Thymus (tissue), 14 donors: ENCODE measurements at places on chromosomes 11 and 22.

GRCh38 chr11:69250186-69251056 is 43.5 kb upstream of the MYEOV start:
- no peak overlapping the region for H3K27ac ChIP-seq
- H3K27me3 ChIP-seq = no peaks in the 10 kb centered on the region
- no peaks in the 10 kb centered on the region for H3K4me1 ChIP-seq
- DNase-seq = no peak

DNA sequence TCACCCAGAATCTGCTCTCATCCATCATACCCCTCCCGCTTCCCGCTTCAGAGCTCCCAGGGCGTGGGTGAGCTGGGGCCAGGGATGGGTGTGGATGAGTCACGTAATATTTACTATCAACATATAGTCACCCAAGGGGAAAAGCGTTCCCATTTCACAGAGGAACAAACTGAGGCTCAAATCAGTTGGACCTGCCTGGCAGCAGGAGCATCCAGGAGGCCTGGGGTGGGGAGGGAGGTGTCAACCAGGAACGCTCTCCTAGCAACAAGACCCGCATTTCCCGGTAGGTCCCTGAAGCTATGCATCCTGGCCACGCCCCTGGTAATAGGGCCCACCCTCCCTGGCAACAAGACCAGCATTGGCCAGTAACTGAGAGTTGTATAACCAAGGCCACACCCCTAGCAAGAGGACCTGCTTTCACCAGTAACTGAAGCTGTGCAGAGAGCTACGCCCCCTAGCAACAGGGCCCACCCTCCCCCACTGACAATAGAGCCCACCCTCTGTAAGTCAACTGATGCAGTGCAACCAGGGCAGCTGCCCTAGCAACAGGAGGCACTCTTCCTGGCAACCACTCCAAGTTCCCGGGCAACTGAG is 32.7 kb upstream of the TXNRD2 start:
- H3K27ac ChIP-seq = no peak overlapping the region
- peak; percentile 64 for DNase-seq
- H3K27me3 ChIP-seq = no peaks in the 10 kb centered on the region
- H3K36me3 ChIP-seq = peaks cover 10% of the 10 kb centered on the region

- DNase-seq = no peak
- peaks cover 26% of the 10 kb centered on the region for H3K4me1 ChIP-seq
- H3K36me3 ChIP-seq = no peaks in the 10 kb centered on the region
- no peaks in the 10 kb centered on the region for H3K27me3 ChIP-seq
- H3K27ac ChIP-seq = no peak overlapping the region
- no peak overlapping the region for H3K4me3 ChIP-seq
These were observed 72.8 kb downstream of the RPUSD4 start for GRCh38 chr11:126138636-126139035.

DNA sequence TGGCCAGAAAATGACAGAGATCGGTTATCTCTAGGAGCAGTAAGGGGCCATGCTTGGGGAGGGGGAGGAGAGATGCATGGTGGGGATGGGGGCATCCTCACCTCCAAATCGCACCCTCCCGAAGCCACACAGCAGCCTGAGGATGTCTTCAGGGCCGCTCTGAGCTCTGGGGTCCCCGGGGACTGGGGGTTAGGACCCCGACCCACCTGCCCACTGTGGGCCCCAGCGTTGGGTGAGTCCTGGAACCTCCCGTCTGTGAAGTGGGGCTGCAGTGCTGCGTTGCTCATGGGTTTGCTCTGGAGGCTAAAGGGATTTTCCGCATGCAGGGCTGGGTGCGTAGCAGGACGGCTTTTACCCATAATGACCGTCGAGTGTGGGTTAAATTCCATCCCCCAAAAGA is 1046.3 kb downstream of the BRD1 start:
- DNase-seq = no peak
- H3K36me3 ChIP-seq = no peaks in the 10 kb centered on the region
- no peaks in the 10 kb centered on the region for H3K27me3 ChIP-seq
- H3K4me1 ChIP-seq = no peaks in the 10 kb centered on the region
- H3K27ac ChIP-seq = no peak overlapping the region

DNA sequence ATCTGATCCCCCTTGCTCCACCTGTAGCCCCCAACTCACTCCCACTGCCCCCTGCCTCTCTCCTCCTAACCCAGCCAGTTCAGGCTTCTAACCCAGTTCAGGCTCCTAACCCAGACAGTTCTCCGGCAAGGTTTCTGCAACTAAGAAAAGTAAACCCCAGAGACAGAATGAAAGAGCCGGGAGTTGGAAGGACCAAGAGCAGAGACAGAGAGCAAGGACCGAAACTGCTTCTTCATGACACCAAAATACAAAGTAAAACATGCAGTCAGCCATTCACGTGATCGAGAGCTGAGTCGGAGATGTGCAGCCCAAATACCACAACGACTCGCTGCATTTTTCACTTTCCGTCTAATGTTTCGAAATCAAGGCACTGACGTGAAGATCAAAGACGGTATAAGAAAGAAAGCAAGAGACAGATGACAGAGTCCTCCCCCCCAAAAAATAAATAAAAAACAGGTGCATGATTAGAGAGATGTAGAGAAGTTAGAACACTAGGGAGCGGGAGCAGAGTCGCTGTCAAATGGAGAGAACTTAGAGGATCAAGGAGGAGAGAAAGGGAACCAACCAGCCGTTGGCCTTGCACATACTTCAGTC is 884 bp downstream of the IL10RA start:
- H3K4me1 ChIP-seq = peaks cover 11% of the 10 kb centered on the region
- peak; percentile 78 for DNase-seq
- H3K36me3 ChIP-seq = peaks cover 23% of the 10 kb centered on the region
- H3K27ac ChIP-seq = peak overlapping the region; percentile 77

- no peak overlapping the region for H3K4me3 ChIP-seq
- peaks cover 64% of the 10 kb centered on the region for H3K36me3 ChIP-seq
- no peak overlapping the region for H3K27ac ChIP-seq
- peaks cover 60% of the 10 kb centered on the region for H3K4me1 ChIP-seq
These were observed 29.2 kb downstream of the USP35 start for GRCh38 chr11:78217650-78218541.

DNA sequence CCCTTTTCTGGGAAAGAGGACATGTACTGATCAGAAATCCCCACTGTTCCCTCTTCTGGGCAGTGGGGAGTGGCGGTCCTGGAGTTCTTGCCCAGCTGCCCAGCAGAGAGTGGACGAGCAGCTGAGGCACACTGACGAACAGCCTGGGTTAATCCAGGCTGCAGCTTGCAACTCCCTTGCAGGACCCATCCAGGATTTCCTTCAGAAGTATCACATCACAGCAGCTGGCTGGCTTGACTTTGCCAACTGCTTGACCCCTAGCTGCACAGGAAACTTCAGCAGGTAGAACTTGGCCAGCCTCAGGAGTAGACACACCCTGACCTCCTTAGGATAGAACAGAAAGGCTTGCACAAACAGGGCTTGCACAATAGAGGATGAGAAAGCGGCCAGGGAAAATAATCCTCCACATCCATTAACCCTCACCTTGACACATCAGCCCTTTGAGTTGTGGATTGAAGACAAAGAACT is 27.9 kb upstream of the FZD4 start:
- no peaks in the 10 kb centered on the region for H3K27me3 ChIP-seq
- no peaks in the 10 kb centered on the region for H3K36me3 ChIP-seq
- DNase-seq = no peak
- H3K4me1 ChIP-seq = no peaks in the 10 kb centered on the region
- H3K4me3 ChIP-seq = no peak overlapping the region

DNA sequence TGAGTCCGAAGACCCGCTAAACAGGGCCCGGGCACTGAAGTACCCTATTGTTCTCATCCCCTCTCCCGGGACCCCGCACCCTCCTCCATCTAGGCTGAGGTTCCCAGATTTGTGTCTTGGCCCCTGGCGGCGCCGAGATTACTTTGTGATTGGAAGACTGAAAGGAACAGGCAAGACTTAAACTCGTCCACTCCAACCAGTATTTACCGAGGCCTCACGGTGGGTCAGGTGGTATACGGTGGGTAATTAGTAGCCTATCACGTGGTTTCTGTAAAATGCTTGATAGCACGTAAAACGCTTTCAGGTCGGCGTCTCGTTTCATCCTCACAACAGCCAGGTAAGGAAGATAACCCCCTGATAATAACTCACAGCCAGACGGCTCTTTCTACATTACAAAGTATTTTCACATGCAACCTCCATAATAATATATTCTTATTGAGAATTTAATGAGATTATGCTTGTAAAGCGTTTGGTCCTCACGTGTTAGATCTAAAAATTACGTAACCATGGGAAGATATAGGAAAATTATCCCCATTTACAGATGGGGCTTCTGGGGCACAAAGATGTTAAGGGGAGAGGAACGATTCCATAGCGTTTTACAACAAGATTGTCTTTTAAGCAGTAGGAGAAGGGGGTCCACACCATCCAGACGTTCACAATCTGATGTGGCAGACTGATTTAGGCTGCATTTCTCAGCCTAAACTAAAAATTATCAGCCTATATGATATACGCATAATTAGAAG is 642 bp upstream of the PIK3C2A start:
- no peaks in the 10 kb centered on the region for H3K27me3 ChIP-seq
- H3K36me3 ChIP-seq = no peaks in the 10 kb centered on the region
- peaks cover 10% of the 10 kb centered on the region for H3K4me1 ChIP-seq
- H3K4me3 ChIP-seq = peak overlapping the region; percentile 80

DNA sequence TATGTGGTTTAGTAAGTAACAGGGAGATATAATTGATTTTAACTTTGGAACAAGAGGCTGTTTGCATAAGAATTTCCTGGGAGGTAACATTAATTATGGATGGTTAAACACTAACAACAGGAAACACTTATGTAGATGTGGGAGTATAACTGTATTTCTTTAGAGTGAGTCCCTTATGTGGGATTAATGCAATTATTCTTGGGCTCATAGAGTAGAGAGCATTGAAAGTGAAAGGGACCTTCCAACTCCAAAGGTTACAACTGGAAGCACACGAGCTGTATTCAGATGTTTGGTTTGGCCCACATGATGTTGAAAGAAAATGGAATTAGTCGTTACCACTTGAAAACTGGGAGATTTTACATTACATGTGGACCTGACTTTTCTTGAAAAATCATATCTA is 53.5 kb downstream of the BBOX1 start:
- no peak for DNase-seq
- no peaks in the 10 kb centered on the region for H3K36me3 ChIP-seq
- H3K27ac ChIP-seq = no peak overlapping the region
- H3K27me3 ChIP-seq = no peaks in the 10 kb centered on the region
- no peak overlapping the region for H3K4me3 ChIP-seq

GRCh38 chr11:114192841-114193389 is 103.3 kb upstream of the NNMT start:
- DNase-seq = no peak
- no peaks in the 10 kb centered on the region for H3K27me3 ChIP-seq
- H3K4me3 ChIP-seq = no peak overlapping the region
- H3K27ac ChIP-seq = no peak overlapping the region
- H3K36me3 ChIP-seq = no peaks in the 10 kb centered on the region

DNA sequence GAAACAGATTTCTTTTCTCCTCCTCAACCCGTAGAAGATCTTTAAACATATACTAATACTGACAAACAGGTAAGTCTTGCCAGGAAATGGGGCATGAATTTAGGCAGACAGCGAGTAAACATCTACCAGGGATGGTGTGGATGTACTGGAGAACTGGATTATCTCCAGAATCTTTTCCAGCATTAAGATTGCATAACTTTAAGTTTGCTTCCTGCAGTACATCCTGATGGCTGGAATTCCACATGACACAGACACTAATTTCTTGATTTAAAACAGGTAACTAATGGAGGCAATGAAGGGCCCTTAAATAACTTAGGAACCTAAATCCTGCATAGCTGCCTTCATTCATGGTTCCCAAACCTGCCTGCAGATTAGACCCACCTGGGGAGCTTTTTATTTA is 40.7 kb downstream of the JHY start:
- H3K36me3 ChIP-seq = no peaks in the 10 kb centered on the region
- H3K4me1 ChIP-seq = no peaks in the 10 kb centered on the region
- H3K27ac ChIP-seq = no peak overlapping the region
- H3K4me3 ChIP-seq = no peak overlapping the region

DNA sequence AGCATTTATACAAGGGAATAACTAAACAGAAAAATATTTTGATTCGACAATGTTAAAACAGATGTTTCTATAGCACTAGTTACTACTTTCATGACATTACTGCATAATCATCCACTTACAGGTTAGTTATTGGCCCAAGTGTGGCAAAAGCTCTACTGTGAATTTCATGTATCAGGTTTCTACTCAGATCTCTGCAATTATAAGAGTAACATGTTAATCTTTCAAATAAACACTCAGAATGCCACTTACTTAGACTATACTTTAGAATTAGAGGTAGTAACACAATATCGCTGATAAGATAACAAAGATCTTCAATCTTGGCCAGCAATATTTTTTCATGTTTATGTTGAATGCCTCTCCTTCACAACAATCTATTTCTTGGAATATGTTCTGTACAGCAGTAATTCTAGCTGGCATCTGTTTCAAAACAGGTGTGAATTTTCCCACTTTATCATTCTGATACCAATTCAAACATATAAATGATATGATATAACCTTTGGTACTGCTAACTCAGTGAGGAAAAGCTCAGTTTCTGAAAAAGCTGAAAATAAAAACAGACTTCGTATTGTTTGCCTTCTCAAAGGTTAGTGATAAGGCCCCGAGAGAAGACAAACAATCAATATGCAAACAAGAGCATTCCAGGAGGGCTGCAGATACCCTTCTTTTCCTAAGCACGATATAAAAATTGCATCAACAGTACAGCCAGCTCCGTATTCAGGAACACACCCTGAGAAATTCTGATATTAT is 11.0 kb upstream of the CCDC34 start:
- H3K27me3 ChIP-seq = no peaks in the 10 kb centered on the region
- H3K27ac ChIP-seq = no peak overlapping the region
- H3K36me3 ChIP-seq = no peaks in the 10 kb centered on the region
- H3K4me1 ChIP-seq = no peaks in the 10 kb centered on the region
- no peak overlapping the region for H3K4me3 ChIP-seq

- no peaks in the 10 kb centered on the region for H3K27me3 ChIP-seq
- peaks cover 41% of the 10 kb centered on the region for H3K4me1 ChIP-seq
- H3K36me3 ChIP-seq = no peaks in the 10 kb centered on the region
These were observed 29.2 kb downstream of the IL10RA start for GRCh38 chr11:118015385-118015841.

GRCh38 chr11:123590296-123590912 is 64.0 kb downstream of the SCN3B start:
- no peak overlapping the region for H3K4me3 ChIP-seq
- no peaks in the 10 kb centered on the region for H3K4me1 ChIP-seq
- H3K27me3 ChIP-seq = no peaks in the 10 kb centered on the region
- no peak for DNase-seq

DNA sequence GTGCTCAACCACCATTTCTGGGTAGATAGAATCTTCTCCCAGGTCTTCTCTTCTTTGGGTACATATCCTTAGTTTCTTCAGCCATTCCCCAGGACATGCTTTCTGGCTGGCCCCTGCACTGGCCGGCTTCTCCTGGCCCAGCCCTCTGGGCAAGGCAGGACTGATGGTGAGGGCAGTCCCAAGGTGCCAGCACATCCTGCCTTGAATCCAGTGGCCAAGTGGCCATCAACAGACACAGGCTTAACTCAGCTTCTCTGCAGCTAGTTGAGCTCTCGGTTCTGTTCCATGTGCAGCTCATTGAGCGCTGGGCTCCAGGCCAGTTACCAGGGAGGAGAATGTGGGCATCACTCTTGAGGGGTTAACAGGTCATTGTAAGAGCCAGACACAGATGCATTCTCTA is 17.6 kb downstream of the SMIM38 start:
- H3K36me3 ChIP-seq = no peaks in the 10 kb centered on the region
- no peaks in the 10 kb centered on the region for H3K4me1 ChIP-seq
- no peak for DNase-seq
